ENCODE measurements at places on chromosomes 2 and 18. TPM values are rescaled to one million over a fixed set of nuclear protein-coding genes. Genes with fewer than 3 reads are reported as not detected.
A peak's percentile ranks its signal among the peaks of the same experiment; 100 is the strongest.

The CYTIP gene
- total RNA-seq = 0.26 TPM

The PRKCE gene
- total RNA-seq = 4.4 TPM

The SNTG2 gene
- not detected for total RNA-seq

The PTPN18 gene
- 33.5 TPM for total RNA-seq

The IL1RN gene
- total RNA-seq = 8.2 TPM

DNA sequence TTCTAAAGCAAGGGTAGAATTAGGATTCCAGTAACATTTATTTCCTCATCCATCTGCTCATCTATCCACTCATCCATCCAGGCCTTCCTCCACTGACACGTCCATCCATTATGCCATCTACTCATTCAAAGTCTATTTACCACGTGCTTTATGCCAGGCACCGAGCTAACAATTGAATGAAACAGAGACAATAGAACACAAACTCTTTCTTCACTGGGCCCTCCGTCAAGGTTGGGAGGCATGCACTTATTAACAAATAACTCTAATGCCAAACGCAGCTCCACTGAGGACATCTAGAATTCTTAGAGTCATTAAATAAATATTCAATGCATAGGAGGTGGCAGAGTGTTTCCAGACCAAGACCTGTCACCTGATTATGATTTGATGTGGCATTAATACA lies 262.7 kb downstream of the CYRIA start:
- no peak for DNase-seq
- H3K4me1 ChIP-seq = no peaks in the 10 kb centered on the region
- H3K4me3 ChIP-seq = no peak overlapping the region
- no peaks in the 10 kb centered on the region for H3K36me3 ChIP-seq
- no peak overlapping the region for H3K27ac ChIP-seq
- H3K27me3 ChIP-seq = no peaks in the 10 kb centered on the region

GRCh38 chr2:182763311-182763912 lies 47.4 kb downstream of the DNAJC10 start:
- H3K36me3 ChIP-seq = peaks cover 31% of the 10 kb centered on the region
- no peaks in the 10 kb centered on the region for H3K27me3 ChIP-seq

- no peak for DNase-seq
- no peak overlapping the region for H3K4me3 ChIP-seq
- no peak overlapping the region for H3K27ac ChIP-seq
Measured at GRCh38 chr2:5730386-5730785, 38.2 kb downstream of the SOX11 start.

- peak; percentile 88 for DNase-seq
- no peak overlapping the region for H3K4me3 ChIP-seq
- H3K27me3 ChIP-seq = no peaks in the 10 kb centered on the region
- peaks cover 27% of the 10 kb centered on the region for H3K4me1 ChIP-seq
- peaks cover 13% of the 10 kb centered on the region for H3K36me3 ChIP-seq
Measured at GRCh38 chr2:201130524-201131186, 14.7 kb downstream of the CFLAR start.

DNA sequence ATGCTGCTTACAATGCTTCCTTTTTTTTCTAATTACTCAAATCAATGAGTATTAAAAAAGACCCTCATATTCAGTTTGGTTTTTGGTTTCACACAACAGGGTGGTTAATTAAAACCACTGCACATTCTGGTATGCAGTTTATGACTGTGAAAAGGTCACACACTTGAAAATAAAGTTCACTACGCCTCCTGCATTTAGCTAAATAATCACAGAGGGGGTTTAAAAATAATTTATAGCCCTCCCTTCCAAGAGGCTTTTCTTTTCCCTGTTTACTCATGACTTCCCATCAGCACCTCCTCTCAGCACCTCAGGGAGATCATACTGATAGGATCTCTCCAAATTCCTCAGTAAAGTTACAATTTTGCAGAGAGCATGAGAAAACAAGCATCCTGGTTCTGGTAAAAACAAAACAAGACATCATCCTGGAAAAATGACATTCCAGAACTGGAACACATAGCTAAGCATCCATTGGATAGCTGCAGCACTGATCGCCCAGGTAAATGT lies 129.5 kb upstream of the TMEM200C start:
- H3K27ac ChIP-seq = no peak overlapping the region
- H3K4me1 ChIP-seq = no peaks in the 10 kb centered on the region
- no peak overlapping the region for H3K4me3 ChIP-seq
- no peaks in the 10 kb centered on the region for H3K27me3 ChIP-seq

GRCh38 chr2:2573658-2574293 lies 242.7 kb upstream of the MYT1L start:
- no peak overlapping the region for H3K27ac ChIP-seq
- no peak for DNase-seq
- peaks cover 25% of the 10 kb centered on the region for H3K27me3 ChIP-seq
- no peaks in the 10 kb centered on the region for H3K4me1 ChIP-seq

DNA sequence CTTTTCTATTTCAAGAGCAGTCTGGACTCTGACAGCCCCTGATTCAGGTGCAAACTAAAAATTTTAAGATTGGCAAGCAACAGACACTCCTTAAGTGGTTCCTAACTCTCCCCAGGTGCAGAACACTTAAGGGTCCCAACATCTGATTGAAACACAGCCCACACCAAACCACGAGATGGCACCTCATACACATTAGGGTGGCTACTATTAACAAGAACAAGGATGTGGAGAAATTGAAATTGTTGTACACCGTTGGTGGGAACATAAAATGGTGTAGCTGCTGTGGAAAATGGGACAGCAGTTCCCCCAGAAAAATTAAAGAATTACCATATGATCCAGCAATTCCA lies 82.3 kb downstream of the POLR1A start:
- no peak for DNase-seq
- peaks cover 25% of the 10 kb centered on the region for H3K36me3 ChIP-seq
- H3K27me3 ChIP-seq = no peaks in the 10 kb centered on the region
- H3K4me1 ChIP-seq = no peaks in the 10 kb centered on the region
- H3K4me3 ChIP-seq = no peak overlapping the region

GRCh38 chr2:43925431-43925830 lies 70.4 kb downstream of the LRPPRC start:
- H3K27me3 ChIP-seq = no peaks in the 10 kb centered on the region
- no peak overlapping the region for H3K27ac ChIP-seq
- no peak for DNase-seq
- H3K4me1 ChIP-seq = no peaks in the 10 kb centered on the region

- H3K27me3 ChIP-seq = no peaks in the 10 kb centered on the region
- H3K4me3 ChIP-seq = peak overlapping the region; percentile 37
- peaks cover 31% of the 10 kb centered on the region for H3K4me1 ChIP-seq
- peak; percentile 79 for DNase-seq
- H3K36me3 ChIP-seq = no peaks in the 10 kb centered on the region
- H3K27ac ChIP-seq = peak overlapping the region; percentile 96
Measured at GRCh38 chr18:32383050-32383819, 87.4 kb downstream of the GAREM1 start.

DNA sequence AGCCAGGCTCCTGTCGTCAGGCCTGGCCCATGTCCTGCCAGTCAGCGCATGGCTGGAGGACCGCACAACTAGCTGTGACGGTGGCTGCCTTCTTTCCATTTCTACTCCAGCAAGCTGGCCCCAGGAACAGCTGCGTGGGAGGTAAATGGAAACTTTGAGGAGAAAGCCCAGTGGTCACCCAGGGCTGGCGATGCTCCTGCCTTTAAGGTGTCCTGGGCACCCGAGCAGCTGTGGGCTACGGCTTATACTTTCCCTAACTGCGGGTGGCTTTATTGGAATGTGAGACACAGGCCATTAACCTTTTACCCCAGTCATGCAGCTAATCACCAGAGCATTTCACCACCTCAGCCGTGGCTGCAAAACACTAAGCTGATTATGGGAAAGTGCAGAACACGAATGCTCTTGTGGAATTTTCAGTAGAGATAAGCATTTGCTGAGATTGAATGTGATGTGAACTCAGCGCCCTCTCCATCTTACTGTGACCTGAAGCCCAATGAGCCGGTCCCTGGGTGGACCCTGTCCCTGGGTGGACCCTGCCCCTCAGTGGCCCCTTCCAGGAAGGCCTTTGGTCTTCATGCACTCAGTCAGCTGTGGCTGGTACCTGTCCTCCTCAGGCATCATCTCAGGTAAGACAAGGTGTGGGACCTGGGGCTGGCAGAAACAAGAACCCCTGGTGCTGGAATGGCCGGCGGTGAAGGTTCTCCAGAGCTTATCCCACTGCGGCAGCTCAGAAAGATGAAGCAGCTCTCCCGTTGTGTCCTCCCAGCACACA lies 275.4 kb upstream of the HS6ST1 start:
- no peaks in the 10 kb centered on the region for H3K36me3 ChIP-seq
- DNase-seq = no peak
- peaks cover 50% of the 10 kb centered on the region for H3K27me3 ChIP-seq
- no peak overlapping the region for H3K4me3 ChIP-seq
- H3K27ac ChIP-seq = no peak overlapping the region

GRCh38 chr18:70688286-70688685 lies 399.4 kb downstream of the SOCS6 start:
- no peaks in the 10 kb centered on the region for H3K27me3 ChIP-seq
- no peak overlapping the region for H3K27ac ChIP-seq
- H3K4me3 ChIP-seq = no peak overlapping the region

DNA sequence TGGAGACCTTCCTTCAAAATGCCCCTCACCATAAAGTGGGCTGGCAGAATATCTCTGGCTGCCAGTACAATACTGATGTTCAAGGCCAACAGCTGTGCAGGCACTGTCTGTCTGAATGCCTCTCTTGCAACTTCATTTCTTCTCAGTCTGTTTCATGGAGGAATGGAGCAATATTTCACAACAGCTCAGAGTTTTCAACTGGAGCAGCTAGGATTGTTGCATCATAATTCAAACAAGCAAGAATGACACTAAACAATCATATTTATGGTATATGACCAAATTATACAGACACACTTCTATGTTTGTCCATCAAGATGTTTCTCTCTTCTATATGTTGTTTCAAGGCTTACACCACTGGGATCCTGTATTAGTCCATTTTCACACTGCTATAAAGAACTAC lies 444.2 kb downstream of the LRATD1 start:
- no peaks in the 10 kb centered on the region for H3K27me3 ChIP-seq
- DNase-seq = no peak
- H3K4me1 ChIP-seq = peaks cover 5% of the 10 kb centered on the region
- no peaks in the 10 kb centered on the region for H3K36me3 ChIP-seq
- no peak overlapping the region for H3K27ac ChIP-seq

GRCh38 chr18:79678665-79679551 lies 695 bp upstream of the CTDP1 start:
- DNase-seq = peak; percentile 98
- H3K36me3 ChIP-seq = 0 out of 2 replicates have a peak, but pooled peaks cover 3% of the 10 kb centered on the region
- peak overlapping the region; percentile 87 for H3K27ac ChIP-seq

DNA sequence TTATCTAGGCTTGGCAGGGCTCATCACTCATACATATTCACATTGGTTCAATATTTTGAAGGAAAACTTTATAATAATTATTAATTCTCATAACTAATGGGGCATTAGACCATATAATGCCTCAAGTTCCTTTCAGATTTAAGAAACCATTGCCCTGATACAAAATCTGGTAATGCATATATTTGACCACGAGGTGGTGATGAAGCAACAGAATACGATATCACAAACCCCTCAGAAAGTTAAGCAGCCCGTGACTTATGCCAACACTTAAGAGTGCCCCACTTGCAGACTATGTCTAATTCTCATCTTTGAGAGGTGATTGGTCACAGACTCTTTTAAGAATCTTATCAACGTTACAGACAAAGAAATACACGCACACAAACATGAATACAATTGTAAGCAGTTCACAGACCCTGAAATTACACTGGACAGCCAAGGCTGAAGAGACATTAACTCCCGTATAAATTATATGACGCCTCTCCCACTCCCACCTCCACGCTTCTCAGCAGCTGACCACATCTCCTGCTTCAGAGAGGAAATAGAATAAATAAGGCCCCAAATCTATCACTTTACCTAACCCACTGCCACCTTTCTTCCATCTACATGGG lies 20.7 kb upstream of the DNAH6 start:
- no peaks in the 10 kb centered on the region for H3K36me3 ChIP-seq
- no peak overlapping the region for H3K27ac ChIP-seq
- no peak overlapping the region for H3K4me3 ChIP-seq
- DNase-seq = peak; percentile 72
- H3K27me3 ChIP-seq = no peaks in the 10 kb centered on the region

Data from PC-3 (cell line).